ENCODE measurements at places on chromosomes 2 and 18.

- DNase-seq, result no peak
Measured at GRCh38 chr2:190344276-190344827, 963 bp downstream of the INPP1 start.

- DNase-seq, result no peak
Measured at GRCh38 chr2:113872201-113872600, 17.7 kb upstream of the ACTR3 start.

DNA sequence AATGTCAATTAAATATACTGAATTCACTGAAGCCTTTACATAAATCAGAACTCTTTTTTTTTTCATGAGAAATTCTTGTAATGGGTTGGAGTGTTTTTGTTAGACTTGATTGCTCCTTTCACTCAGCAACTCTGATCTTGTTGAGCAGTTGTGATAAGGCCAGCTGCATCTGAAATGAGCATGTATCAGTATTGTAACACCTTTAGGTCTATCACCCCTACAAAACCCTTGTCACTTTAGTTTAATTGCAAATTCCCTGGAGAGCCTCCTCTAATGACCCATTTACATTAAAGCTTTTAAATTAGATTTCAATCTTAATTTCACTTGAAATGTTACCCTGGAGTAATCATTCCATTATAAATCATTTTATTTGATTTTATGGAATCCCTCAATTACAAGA, 346.8 kb upstream of the TCF4 start:
- DNase-seq, result no peak

DNA sequence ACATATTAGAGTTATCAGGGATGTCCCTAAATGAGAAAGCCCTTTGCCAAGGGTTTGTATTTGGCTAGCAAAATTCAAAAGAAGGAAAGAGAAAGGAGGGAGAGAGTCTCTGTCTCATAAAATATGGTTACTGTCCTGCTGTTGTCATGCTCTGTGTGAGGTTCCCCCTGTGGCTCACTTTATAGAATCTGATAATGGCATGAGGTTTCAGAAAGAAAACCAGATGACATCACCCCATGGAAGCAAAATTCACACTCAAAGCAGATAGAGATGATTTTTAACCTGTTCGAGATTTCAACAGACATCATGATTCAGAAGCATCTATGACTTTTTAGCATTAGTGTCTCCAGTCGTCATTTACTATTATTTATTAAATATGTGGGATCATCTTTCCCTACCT, 165.0 kb upstream of the SESTD1 start:
- no peak for DNase-seq

- no peak for DNase-seq
Measured at GRCh38 chr2:136052369-136053362, 65.3 kb downstream of the CXCR4 start.

DNA sequence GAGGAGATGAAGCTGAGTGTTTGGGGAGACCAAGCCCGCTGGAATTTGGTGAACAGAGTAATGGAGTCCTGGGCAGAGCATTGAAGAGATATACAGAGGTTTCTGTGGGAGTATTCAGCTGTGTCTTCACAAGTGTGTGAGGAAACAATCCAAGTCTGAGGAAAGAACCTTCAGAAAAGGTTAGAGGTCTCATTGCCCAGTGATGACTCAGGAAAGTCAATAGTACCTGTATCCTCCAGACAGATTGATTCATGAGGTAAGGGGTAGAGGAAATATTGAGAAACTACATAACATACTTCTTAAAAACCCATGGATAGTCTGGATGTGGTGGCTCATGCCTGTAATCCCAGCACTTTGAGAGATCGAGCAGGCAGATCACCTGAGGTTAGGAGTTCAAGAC, 392.3 kb downstream of the GALNT13 start:
- no peak for DNase-seq

DNA sequence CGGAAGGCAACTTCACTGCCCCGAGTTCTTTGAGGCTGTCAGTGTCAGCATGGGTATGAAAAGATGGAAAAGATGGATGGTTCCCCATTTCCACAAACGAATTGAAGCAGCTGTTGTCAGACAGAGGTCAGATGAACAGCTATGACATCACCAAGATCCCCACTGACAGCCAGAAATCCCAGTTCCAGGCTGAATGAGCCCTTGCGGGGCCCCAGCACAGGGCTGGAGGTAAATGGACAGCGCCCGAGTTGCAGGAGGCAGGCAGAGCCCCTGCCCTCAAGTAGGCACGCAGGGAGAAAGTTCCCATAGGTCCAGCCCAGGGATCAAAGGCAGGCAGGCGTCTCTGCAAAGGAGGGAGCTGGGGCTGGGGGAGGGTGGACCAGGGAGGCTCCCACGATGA, 169.5 kb upstream of the AGAP1 start:
- no peak for DNase-seq

DNA sequence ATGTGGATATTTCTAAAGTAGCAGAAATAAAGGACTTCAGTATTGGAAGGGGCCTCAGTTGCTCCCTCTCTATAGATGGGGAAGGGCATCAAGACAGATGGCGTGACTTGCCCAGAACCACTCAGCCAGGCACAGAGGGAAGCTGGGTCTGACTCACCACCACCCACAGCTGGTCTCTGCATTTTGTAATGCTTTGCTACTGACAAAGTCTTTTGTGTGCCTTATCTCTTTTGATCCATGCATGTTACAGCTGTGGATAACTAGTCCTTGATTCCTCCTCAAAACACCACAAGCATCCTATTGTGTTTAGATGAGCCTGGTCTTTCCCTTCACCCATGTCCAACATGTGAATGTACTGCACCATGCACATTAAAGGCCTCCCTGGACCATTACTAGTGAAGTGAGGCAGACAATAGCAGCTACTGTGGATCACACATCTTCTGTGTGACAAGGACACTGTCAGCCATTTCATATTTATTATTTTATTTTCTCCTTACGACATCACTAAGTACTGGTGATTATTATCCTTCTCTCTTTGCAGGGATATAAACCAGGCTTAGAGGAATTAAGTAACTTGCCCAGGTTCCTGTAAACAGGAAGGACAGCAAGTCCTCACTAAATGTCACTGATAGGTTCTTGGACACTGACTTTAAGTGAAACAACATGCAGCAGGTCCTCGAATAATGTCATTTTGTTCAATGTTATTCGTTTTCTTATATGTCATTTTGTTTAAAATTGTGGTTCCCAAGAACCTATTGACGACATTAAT, 29.6 kb upstream of the IL37 start:
- no peak for DNase-seq

GRCh38 chr2:102069311-102069974, 73.1 kb upstream of the IL1R1 start:
- no peak for DNase-seq

DNA sequence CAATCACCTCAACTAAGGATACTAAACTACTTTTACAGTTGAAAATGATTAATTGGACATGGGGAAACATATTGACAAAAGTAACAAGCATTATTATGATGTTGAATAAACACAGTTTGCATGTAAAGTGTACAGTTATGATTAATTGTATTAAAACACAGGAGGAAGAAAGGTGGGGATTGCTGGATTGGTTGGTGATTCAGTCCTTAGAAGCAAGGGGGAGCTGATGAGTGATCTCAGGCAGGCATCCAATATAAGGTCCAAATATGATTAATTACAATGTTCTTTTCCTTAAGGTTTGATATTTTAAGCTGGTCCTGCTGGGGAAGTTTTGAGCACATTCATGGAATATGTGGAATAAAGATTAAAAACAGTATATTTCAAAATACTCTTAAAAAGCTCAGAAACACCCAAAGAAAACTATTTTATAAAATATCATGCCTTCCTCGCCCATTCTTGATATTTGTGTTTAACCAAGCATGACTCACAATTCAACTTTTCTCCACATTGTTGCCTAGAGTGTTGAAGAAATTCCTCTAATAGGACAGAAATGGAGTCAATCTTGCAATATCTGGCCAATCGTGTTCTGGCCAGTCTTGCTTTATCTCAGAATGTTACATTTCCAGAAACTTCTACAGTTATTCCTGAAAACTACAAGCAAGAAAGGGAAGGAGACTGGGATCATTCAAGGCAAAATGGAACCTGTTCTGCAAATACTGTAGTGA, 268.2 kb downstream of the RPIA start:
- no peak for DNase-seq

DNA sequence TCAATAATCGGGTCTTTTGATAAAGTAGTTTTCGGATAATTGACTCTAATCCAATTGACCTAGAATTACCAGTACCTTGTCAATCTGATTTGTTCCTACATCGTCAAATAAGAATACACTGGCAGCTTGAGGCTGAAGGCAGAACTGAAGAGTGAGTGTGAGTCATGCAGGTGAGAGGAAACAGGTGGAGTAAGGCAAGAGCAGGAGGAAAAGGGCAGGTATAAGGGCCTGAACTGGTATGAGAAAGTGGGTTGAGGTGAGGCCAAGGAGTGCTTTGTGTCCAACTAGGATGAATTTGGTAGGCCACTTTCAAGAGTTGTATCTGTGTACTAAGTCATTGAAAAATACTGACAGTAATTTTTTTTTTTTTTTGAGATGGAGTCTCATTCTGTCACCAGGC, 186.0 kb downstream of the ZNF385B start:
- no peak for DNase-seq

- DNase-seq, result no peak
Measured at GRCh38 chr18:74836296-74837139, 238.8 kb downstream of the ZNF407 start.

DNA sequence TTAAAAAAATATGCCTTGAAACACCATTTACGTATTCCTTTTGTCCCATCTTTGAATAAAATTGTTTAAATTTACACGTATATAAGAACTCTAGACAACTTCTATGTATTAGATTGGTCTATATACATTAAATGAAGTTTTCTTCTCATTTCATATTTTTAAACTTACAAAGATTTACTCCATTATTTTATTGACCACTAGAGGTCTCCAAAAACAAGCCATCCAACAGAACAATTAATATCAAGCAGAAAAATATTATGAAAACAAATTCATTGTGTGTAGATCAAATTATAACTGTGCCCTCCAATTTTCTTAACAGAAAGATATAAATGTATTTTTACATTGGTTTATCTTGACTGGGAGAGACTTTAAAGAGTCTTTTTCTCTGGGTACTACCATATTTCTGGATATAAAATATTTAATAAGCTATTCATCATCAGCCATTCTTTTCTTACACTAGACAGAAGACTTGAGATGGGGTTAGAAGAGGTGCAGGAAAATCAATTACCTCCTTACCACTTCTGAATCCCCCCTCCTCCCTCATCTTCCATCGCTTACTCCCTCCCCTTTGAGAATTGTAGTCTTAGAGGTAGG, 66.5 kb downstream of the DPP4 start:
- DNase-seq, result no peak

GRCh38 chr2:85792783-85793441, 39.1 kb downstream of the ATOH8 start:
- DNase-seq, result no peak

DNA sequence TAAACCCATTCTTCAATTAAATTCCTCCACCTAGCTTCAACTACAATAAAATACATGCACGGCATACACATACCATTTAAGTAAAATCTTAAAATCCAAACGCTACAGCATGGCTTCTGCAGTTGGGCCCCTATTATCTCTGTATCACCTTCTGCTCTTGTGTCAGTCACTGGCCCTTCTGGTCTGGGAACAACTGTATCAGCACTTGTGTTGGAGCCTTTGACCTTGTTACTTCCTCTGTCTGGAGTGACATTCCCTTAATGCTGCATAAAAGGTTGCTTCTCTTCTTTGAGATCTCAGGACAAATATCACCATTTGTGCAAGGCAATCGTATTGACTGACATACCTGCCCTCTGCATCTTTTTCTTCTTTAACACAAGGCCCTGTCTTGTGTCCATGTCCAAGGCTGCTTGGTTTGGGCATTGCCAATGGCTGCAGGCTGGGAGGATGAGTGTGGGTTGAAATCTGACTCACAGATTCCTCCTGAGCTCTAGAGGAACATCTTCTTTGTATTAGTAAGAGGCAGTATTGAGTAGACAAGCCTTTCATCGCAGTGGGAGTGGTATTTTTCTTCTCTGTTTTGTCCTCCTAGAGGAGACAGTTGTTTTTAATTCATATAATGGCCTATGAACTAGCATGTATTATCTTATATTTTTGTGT, 267.8 kb upstream of the TRIB2 start:
- no peak for DNase-seq

DNA sequence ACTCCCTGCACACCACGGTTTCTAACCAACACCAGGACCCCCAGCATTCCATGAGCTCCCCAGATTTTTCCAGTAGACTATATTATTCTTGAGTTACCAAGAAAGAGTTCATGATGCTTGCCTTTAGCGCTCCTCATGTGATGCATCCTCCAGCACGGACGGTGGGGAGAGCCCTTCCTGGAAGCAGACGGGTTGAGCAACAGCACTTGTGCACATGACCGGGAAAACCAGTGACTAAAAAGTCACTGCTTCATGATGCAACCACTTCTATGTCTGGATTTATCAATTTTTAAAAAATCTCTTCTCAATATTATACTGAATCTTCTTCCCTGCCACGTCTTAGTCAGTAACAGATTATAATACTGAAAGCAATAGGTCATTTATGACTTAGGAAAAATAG, 20.4 kb upstream of the DOK6 start:
- no peak for DNase-seq

GRCh38 chr18:28075501-28075900, 101.4 kb downstream of the CDH2 start:
- no peak for DNase-seq

DNA sequence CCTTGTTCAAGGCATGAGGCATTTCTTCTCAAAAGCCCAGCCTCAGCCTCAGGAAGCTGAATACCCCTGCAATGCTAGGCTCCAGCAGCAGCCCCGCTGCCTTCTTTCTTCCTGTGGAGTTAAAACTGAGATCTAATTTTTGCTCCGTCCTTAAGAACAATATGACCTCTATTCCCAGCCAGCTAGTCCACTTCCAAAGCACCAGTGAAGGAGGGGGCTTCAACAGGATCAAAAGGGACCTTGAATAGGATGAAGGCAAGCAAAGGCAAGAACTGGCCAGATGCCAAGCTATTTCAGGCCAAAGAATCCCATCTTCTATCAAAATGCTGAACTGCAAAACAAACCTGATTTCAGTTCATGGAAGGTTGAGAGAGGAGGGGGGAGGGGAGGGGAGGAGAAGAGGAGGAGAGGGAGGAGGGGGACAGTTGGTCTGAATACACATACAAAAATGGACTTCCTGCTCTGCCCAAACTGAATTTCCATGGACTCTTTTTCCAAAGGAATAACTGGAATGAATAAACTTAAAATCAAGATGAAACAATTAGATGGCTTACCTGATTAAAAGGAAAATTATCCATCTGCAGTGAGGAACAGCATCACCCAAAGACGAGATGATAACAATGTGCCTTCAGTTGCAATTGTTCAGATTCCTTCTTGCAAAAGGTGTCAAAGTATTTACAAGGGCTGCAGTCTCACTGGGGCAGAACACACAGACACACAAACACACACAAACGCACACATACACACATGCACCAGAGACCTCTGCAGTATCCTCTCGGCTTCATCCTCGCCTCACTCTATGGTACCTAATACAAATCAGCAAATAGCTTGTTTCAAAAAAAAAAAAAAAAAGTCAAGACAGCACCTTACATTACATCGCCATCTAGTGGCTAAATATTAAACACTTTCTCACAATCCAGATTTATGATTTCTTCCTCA, at the start of gene SCN1A:
Gene SCN1A (minus strand): TSS at position 804 of the 939 bp plus-strand sequence. CDS start 54,399 bp downstream, outside the sequence.
- DNase-seq, result no peak

Measured in effector CD4-positive, alpha-beta T cell (primary cell).